Stimulated activated CD4-positive, alpha-beta T cell treated with anti-CD3 and anti-CD28 coated beads, Interleukin-2, amount 100 ng/mL, for 48 hours (primary cell): ENCODE measurements at places on chromosomes 5 and 9.

DNA sequence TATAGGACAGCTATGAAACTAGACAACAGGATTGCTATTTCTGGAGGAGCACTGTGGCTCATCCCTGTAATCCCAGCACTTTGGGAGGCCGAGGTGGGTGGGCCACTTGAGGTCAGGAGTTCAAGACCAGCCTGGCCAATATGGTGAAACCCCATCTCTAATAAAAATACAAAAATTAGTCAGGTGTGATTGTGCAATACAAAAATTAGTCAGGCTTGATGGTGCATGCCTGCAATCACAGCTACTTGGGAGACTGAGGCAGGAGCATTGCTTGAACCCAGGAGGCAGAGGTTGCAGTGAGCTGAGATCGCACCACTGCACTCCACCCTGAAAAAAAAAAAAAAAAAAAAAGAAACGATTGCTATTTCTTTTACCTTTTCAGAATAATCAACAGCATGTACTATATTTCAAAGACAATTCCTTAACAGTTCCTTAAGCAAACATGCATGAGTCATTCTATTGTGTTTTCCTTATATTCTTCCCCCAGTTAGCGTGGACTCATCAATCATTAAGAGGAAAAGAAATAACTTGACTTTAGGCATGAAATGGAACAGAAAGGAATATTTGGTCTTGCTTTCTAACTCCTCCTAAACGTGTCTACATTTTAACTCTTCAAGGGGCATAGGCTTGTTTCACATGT is 162.6 kb downstream of the TAF11L14 start:
- no peak for DNase-seq

GRCh38 chr5:130287438-130287837 is 383.2 kb downstream of the CHSY3 start:
- DNase-seq: no peak

DNA sequence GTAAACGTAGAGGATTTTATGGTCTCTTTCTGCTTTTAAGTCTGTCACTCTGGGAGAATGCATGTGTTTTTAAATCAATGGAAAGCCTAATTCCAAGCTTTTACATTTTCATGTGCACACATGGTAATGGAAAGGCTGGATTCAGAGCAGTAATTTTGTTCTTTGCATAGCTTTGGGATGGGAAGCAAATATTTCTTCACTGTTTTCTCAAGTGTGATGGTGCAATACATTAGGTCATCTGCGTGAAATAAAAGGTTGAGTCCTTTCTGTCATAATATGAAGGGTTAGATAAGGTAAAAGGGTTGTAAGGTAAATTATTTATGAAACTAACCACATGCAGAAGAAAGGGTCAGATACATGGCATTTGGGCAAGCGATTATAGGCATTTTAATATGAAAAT is 88.2 kb upstream of the NR3C1 start:
- no peak for DNase-seq

DNA sequence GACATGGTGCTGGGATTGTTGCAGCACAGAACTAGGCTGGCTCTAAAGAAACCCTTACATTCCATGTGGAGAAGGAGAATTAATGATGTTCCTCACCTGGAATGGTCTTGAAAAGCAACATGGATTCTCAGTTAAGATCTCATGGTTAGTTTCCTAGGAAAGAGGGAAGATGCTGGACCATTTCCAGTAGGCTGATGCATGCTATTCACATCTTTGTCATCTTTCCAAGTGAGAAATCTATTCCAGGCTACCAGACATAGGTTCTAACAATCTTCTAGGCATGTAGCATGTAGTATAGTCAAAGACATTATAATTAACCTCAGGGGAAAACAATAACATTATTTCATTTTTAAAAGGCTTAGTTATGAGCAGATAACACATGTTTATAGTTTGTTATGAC is 44.3 kb downstream of the TMEM252 start:
- DNase-seq: no peak

DNA sequence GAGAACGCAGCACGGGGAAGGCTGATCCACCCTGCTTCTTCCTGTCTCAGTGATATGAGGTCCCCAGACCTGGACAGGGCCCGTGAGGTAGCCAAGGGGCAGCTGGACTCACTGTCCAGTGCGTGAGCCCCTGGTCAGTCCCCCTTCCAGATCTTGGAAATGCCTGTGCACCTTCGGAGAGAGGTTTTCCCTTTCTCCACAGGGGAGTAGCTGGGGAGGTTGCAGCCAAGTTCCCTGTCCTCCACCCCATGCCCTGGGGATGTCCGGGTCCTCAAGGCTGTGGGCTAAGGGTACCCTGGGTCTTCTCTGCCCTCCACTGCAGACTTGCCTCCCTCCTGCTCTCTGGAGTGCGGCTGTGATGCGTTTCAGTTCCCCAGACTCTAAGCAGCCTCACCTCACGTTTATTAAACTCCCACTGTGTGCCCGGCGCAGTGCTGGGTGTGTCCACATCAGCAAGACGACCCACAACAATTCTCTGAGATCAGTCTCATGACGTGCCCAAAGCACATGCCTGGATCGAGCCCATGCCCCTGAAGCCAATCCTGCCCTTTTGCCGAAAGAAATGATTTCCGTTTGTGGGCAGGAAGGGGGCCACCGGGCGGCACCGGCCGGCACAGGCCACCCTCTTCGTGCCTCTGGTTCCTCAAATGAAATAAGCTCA is 101.3 kb upstream of the PHYKPL start:
- DNase-seq: no peak

GRCh38 chr9:129944506-129945116 is 98.4 kb downstream of the FNBP1 start:
- peak; percentile 24 for DNase-seq

GRCh38 chr9:116403171-116403570 is 249.6 kb downstream of the PAPPA start:
- no peak for DNase-seq

DNA sequence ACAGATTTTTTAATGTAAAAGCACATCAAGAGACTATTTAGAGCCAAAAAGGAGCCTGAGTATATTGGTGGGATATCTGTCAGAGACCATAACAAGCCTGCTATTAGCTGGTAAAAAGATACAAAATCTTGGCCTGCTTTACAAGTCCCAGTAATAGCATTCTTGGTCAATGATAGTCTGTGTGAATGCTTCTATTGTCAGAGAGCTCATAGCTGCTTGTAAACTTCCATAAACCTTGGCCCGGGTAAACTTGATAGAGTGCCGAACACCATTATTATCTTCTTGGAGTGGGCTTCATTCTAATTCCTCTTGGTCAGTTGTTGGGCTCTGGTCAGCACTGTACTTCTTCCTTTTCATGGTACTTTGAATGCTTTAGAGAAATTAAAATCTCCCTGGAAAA is 64.0 kb downstream of the UBAP1 start:
- DNase-seq: no peak

DNA sequence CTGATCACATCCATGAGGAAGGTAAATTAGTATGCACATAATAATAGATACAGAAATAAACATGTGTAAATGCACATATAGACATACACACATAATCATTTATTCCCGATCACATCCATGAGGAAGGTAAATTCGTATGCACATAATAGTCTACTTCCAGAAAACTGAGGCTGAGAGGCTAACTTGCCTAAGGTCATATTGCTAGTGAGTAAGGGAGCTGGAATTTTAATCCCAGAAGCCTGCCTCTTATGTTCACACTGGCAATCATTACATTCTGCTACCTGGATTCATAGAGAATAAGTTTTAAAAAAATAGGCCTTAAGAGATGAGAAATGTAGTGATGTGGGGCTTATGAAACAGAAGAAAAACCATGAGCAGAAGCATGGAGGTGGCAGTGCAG is 716.3 kb downstream of the BRINP1 start:
- DNase-seq: no peak

GRCh38 chr9:131149688-131150053 is 24.3 kb downstream of the NUP214 start:
- no peak for DNase-seq

DNA sequence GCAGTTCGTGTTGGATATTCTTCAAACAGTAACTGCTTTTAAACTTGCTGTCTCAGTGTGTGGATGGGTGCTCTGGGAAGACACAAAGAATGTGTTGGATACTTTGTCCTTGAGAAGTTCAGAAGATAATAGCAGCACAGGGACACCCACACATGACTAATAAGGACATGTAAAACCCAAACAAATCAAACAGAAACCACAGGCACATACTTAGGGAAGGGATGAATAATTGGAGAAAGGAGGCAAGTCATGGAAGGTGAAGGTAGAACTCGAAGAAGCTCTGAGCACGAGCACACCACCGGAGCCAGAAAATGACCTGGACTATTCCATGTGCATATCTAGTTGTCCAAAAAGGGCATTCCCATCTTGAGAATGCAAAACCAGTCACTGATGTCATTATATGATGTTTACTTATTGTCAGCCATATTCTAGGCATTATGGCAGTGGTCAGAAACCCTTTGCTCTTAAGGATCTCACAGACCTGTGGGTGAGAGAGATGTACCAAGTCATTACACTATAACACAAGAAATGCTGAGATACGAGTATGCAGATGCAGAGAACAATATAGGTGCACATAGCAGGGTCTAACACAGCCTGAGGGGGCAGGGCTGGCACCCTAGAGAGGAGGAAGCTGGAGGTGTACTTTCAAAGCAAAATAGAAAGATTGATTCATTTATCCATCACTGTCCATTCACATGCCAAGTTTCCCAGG is 152.9 kb downstream of the PIK3R1 start:
- no peak for DNase-seq

- DNase-seq: no peak
Measured at GRCh38 chr5:152329207-152329606, 75.9 kb downstream of the NMUR2 start.

- DNase-seq: peak; percentile 57
Measured at GRCh38 chr5:35319333-35320002, 89.2 kb upstream of the PRLR start.

DNA sequence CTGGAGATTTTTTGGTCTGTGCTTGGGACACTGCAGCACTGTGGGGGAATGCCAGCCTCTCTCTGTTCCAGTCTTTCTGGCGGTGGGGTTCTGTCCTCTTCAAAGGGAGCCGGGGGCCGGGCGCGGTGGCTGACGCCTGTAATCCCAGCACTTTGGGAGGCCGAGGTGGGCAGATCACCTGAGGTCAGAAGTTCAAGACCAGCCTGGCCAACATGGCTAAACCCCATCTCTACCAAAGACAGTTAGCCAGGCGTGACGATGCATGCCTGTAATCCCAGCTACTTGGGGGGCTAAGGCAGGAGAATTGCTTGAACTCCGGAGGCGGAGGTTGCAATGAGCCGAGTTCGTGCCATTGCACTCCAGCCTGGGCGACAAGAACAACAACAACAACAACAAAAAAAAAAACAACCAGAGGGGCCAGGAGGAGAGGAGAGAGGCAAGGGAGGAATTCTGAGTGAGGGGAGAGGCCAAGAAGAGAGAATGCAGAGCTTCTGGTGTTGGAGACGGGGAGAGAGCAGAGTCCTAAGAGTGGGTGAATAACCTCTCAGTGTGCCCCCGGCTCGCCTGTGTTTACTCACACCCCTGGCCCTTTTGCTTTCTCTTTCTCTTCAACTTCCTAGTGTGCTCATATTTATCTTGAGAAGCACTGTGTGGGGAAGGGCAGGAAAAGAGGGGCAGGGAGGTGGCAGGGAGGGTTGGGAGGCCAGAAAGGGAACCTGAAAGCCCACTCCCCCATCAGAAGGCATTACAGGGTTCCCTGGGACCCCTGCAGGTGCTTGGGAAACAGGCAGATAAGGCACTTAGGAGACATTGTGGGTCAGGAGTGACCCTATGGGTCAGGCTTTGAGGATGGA is 3.2 kb upstream of the SET start:
- peak; percentile 16 for DNase-seq

DNA sequence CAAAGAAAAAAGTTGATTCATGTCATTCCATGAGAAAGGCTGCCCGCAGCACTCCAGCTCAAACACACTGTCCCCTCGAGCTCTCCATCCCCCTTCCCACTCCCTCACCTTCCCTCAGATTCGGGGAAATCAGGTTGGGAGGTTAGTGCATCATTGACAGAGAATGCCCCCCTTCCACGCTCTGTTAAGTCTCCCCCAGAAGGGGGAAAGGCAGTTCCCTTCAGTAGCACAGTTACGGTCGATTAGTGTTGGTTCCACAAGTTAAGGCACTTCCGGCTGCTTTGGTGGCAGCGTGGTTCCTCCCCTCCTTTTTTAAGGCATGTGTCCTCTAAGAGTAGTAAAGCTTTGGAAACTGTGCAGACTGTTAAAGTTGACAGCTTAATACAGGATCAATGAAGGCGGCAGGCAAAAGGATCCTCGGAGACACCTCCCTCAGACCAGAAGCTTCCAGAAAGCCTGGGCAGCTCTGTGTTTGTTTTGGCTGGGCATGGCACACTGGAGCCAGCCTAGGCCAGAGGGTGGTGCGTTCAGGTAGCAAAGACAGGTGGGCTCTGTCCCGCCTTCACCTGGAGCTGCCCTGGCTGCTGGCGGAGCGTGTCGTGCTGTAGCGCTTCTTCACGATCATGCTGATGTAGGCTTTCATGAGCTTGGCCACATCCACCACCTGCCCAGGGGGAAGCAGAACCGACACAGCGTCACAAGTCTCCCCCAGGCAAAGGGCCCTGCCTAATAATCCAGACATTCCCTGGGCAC is 49.5 kb upstream of the RETREG1 start:
- no peak for DNase-seq

DNA sequence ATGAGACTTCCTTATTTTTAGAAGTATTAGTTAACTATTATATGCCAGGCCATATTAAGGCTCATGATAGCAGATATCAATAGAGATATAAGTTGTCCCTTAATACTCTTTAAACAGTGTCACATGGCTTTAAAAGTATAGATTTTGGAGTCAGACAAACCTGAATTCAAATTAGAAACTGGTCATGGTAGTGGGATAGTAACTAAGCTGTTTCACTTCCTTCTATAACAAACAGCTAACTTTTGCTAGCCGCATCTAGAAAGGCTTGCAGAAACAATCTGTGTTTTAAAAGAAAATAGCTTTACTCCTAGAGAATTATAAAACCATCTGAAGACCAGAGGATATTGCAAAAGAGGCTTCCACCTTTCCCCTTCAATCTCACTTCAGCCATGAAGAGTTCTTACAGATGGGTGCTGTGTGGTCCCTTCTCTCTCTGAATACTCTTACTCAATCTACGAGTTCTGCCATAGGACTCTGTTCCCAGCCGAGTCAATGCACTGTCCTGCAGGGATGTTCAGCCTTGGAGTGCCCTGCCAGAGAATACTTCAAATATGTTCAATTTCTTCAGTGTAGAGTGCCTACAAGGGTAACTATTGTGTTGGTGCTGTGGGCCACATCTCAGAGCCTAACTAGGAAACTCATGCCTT is 810.2 kb downstream of the EFNA5 start:
- DNase-seq: no peak
